Immature natural killer cell (primary cell): ENCODE measurements at places on chromosomes 5 and 9.

- DNase-seq = no peak
These were observed 2.5 kb downstream of the TRIO start for GRCh38 chr5:14145435-14146334.

DNA sequence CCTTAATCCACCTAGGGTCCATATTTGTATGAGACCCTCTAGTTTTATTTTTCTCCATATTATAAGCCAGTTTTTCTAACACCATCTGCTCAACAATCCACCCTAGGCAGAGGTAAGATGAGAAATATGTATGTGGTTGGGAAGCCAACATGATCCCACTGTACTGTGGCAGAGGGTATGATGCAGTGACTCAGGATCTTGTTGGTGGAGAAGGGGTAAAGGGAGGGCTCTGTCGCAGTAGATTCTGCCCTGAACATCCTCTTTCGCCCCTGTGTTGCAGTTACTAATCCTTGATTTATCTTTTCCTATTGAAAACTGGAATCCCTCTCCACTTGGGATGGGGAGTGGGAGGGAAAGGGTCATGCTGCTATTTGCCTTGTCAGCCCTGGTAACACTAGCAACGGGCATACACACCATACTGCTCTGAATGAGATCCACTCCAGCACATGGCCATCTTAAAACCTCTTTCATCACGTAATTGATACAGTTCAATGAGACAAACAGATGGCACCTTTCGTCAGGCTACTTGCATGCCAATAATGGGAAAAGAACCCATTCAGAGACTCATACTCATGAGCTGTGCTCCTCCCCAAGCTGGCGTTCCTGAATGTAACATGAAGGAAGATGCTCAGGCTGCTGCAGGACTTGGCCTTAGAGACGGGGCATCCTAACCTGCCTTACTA, 63.0 kb downstream of the ADAMTS12 start:
- DNase-seq = no peak

DNA sequence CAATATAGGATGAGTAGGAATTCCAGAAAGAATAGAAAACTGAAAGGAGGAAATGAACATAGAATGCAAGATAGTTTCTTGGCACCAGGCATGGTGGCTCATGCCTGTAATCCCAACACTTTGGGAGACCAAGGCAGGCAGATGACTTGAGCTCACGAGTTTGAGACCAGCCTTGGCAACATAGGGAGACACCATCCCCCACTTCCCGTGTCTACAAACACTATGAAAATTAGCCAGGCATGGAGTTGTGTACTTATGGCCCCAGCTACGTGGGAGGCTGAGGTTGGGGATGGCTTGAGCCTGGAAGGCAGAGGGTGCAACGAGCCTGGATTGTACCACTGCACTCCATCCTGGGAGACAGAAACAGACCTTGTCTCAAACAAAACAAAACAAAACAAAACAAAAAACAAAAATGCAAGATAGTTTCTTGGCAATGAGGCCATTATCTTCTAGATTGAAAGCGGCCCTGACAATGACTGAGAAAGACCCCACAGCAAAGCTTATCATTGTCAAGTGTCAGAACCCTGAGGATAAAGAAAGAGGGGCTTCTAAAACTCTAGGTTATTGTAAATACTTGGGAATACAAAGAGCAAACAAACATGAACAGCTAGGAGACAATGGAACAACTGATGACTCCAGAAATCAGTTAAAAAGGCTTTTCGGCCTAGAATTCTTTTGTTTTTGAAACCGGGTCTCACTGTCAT, 9.2 kb downstream of the SQSTM1 start:
- no peak for DNase-seq

DNA sequence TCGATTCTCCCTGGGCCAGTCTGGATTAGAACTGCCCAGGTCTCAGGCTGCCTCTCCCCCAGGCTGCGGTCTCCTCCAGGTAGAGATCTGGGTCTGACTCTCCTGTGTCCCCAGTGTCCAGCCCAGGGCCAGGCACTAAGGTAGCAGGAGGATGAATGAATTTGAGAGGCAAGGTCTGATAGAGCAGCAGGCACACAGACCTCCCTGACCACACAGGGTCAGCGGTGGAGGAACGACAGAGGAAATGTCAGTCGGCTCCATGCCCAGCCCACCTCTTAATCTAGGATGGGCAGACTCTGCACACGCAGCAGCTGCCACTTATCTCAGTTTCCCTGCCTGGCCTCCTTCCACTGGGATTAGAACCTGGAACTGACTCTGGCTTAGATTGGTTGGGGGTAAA, 272.7 kb upstream of the MVB12B start:
- no peak for DNase-seq

DNA sequence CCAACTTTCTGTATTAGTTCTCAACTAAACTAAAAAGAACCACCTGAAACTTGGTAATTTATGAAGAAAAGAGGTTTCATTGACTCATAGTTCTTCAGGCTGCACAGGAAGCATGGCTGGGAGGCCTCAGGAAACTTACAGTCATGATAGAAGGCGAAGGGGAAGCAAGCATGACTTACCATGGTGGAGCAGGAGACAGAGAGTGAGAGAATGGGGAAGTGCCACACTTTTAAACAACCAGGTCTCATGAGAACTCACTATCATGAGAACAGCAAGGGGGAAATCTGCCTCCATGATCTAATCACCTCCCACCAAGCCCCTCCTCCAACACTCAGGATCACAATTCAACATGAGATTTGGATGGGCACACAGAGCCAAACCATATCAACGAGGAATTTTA, 123.5 kb downstream of the DEPDC1B start:
- DNase-seq = no peak

DNA sequence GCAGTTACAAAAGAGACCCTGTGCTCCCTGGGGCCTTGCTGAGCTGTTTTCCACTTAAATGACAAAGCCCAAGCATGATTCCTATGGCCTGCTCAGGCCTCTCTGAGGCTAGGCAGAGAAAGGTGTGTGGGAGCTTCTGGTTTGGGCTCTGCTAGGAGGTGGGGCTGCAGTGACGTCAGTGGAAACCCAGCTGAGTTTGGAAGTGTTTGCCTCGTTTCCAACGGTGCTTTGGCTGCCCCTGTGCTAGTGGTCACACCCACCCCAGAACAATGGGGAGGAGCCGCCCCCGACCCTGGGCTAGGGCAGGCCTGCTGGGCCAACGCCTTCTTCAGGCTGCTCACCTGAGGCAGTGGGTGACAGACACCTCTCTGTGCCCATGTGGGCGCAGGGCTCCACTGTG, 10.4 kb downstream of the ANGPTL2 start:
- DNase-seq = no peak

DNA sequence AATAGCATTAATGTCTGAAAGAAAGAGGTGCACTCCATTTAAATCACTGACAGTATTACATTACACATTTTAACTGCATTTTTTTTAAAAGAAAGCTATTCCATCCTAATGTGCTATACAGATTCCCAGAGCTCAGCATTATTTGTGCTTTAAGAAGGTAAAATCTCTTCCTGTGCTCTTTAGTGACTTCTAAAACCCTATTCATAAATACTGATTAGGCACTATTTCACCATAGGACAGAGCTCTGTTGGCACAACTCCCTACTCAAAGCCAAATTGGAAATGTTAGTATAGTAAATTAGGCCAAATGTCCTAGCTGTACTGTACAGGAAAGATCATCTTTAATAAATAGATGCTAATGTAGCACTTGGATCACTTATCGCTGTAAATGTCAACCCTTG, 262.5 kb downstream of the TUSC1 start:
- DNase-seq = no peak

GRCh38 chr5:65672796-65673195, 48.0 kb downstream of the SHLD3 start:
- no peak for DNase-seq

DNA sequence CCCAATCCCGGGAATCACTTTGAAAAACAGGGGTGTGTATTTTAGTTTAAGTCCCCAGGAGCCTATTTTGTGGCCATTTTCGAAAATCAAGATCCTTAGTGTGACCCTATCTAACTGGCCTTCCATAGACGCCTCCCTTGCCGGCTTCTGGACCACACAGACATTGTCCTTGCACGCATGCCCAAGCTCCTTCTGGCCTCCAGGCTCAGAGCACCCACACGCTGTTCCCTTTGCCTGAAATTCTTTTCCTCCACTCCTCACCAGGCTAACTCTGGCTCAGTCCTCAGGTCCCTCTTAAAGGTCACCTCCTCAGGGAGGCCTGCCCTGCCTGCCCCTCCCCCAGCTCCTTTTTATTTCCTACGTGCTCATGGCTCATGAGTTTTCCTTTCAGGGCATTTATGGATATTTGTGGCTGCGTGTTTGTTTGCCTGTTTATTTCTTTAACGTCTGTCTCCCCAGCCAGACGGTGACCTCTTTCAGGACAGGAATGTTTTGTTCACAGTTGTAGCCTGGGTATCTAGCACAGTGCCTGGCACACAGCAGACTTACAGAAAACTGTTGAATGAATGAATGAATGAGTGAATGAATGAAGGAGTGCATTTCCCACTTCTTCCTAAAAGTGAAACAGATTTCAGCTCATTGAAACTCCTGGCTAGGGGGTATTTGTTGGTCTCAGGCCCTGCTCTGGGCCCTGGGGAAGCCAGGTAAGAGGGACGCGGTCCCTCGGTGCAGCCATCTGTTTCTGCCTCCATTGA, 79.1 kb upstream of the IER5L start:
- DNase-seq = no peak

DNA sequence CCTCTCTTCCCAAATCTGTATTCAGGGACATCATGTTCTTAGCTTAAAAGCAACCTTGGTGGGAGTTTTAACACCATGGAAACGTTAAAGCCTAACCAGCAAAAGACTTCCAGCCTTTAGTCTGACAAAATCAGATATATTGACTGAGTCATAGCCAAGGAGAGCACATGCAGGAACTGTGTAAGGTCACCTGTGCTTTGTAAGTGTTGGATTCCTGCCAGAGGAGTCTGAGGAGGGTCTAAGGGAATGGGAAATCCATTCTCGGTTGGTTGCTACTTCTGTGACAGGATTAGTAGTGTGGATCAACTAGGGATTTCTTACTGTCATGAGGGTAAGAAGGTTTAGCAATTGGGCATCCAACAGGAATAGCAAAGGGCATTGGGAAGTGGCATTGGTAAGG, 142.0 kb upstream of the CHD1 start:
- no peak for DNase-seq

DNA sequence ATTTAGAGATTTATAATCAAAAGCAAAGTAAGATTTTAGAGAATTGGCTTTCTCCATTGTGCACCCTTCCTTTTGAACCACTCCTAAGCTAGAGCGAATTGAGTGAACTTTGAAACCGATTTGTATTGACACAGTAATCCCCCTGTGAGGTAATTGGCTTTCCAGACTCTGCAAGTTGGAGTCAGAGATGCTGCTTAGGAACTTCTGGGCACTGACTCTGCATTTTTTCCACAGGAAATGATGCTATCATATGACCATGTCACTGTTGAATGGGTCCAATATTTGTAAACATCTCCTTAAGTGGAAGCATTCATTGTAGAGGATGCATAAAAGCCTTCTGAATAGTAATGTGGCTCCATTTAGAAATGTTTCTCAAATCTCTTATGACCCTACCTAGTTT, 394.4 kb upstream of the ZNF608 start:
- no peak for DNase-seq

- DNase-seq = no peak
These were observed 112.6 kb downstream of the SAXO1 start for GRCh38 chr9:18920141-18921084.

DNA sequence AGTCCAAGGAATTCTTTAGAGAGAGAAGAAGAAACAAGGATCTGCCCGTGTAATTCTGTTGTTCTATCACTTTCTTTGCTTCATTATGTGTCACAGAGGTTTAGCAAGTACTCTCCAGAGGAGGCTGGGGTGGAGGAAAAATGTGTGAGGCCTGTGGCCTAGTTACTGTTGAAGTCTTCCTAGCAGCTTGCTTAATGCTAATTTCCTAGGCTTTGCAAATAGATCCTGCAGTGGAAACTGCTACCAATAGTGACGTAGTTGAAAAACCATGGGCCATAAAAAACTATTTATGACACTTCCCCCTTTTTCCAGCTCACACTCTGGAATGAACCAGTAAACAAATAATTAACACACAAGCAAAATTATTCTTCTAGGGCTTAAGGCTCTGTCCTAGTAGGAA, 27.0 kb upstream of the C9orf72 start:
- no peak for DNase-seq

DNA sequence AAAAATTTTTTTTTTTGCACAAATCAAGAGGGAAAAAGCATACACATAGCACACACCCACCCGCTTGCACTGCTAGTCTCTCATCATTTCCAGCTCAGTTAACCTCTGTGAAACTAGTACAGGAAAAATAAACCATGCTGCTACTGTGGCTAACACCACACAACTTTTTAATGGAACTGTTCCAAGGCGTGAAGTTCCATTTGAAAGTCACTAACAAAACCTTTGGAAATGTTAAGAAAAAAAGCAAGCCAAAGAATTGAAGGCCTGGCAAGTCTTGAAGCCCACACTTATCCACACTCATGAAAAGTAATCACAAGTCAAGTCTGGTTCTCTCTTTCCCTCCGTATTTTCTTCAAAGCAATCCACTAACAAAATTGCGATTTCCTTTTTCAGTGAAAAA, 116.3 kb downstream of the FANCC start:
- no peak for DNase-seq

- no peak for DNase-seq
These were observed 150.2 kb upstream of the TRPM3 start for GRCh38 chr9:71271602-71272001.

- DNase-seq = no peak
These were observed 239.3 kb upstream of the PAPPA start for GRCh38 chr9:115914291-115914690.

DNA sequence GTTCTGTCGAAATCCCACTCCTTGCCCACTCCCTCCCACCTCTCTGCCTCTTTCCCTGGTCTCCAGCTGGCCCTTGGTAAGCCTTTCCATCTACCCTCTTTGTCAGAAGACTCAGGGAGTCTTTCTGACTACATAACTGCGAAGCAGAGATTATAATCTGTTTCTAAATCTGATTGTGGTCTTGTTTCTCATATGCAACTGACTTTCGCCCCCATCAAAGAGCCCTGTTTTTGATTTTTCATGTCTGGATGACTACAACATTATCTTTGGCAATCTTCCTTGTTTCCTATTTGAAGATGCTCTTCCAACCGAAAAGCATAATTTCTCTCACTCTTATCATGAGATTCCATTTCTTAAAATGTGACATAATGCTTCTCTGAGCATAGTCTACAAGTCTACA, 218.2 kb upstream of the ADAMTSL1 start:
- DNase-seq = no peak

- no peak for DNase-seq
These were observed 233.1 kb downstream of the FANCC start for GRCh38 chr9:95084254-95084934.

GRCh38 chr9:9170439-9171134, 1371.0 kb upstream of the DMAC1 start:
- no peak for DNase-seq
